ENCODE measurements at places on chromosomes 4 and X. TPM values are rescaled to one million over a fixed set of nuclear protein-coding genes. Genes with fewer than 3 reads are reported as not detected.

BEX1 gene
- polyA plus RNA-seq: 0.62 TPM

AR gene
- not detected for polyA plus RNA-seq

SPINK2 gene
- not detected for polyA plus RNA-seq

ABLIM2 gene
- polyA plus RNA-seq: 0.38 TPM

SPACA5 gene
- not detected for polyA plus RNA-seq

H2BW1 gene
- polyA plus RNA-seq: not detected

SPANXN3 gene
- not detected for polyA plus RNA-seq

RAB40AL gene
- polyA plus RNA-seq: not detected

POF1B gene
- not detected for polyA plus RNA-seq

CD99L2 gene
- polyA plus RNA-seq: 12.1 TPM

GLRA2 gene
- polyA plus RNA-seq: not detected
